ENCODE measurements at places on chromosomes 16 and 17. TPM values are rescaled to one million over a fixed set of nuclear protein-coding genes. Genes with fewer than 3 reads are reported as not detected.

Gene TM4SF5
- not detected for total RNA-seq

Gene TSPAN10
- total RNA-seq: 0.19 TPM

Gene PTX4
- not detected for total RNA-seq

Gene CTRB2
- not detected for total RNA-seq

Gene ENKD1
- total RNA-seq: 15.0 TPM

Gene SPATA32
- 0.25 TPM for total RNA-seq

Gene PAFAH1B1
- total RNA-seq: 148 TPM

Gene CHST4
- total RNA-seq: not detected

Gene SRL
- total RNA-seq: not detected
